Subcutaneous preadipocyte (primary cell): ENCODE measurements at places on chromosomes 12 and 14. TPM values are rescaled to one million over a fixed set of nuclear protein-coding genes. Genes with fewer than 3 reads are reported as not detected.

HOMEZ gene
- total RNA-seq, result 5.7 and 7.7 TPM in 2 replicates

SART3 gene
- 39.7 and 55.3 TPM in 2 replicates for total RNA-seq

AMDHD1 gene
- total RNA-seq, result 0.39 TPM in 1 of 2 replicates, not detected in the other

PCED1B gene
- 0.39 TPM in 1 of 2 replicates, not detected in the other for total RNA-seq

BICDL1 gene
- total RNA-seq, result not detected in 2 replicates

TMCC3 gene
- 2.2 and 7.8 TPM in 2 replicates for total RNA-seq

KERA gene
- not detected in 2 replicates for total RNA-seq

GPR162 gene
- 0.73 and 1.2 TPM in 2 replicates for total RNA-seq

TESPA1 gene
- total RNA-seq, result not detected in 2 replicates

ZC3H10 gene
- 6.6 and 8.2 TPM in 2 replicates for total RNA-seq

BCL11B gene
- 0.20 and 0.37 TPM in 2 replicates for total RNA-seq

MMP14 gene
- 320 and 373 TPM in 2 replicates for total RNA-seq

RNASE12 gene
- total RNA-seq, result not detected in 2 replicates

TAS2R31 gene
- total RNA-seq, result 4.8 and 6.8 TPM in 2 replicates

HVCN1 gene
- total RNA-seq, result 0.98 and 1.5 TPM in 2 replicates

LTB4R2 gene
- total RNA-seq, result 5.3 and 5.5 TPM in 2 replicates

AKAP3 gene
- 1.1 and 1.2 TPM in 2 replicates for total RNA-seq

ZNF84 gene
- total RNA-seq, result 16.2 and 17.8 TPM in 2 replicates

ADCY4 gene
- 3.7 and 11.5 TPM in 2 replicates for total RNA-seq

KRT74 gene
- total RNA-seq, result not detected in 2 replicates

ARHGEF40 gene
- total RNA-seq, result 27.9 and 46.5 TPM in 2 replicates

NTN4 gene
- 26.1 and 65.3 TPM in 2 replicates for total RNA-seq

CLEC1A gene
- total RNA-seq, result not detected in 2 replicates

PLEKHA5 gene
- total RNA-seq, result 23.9 and 42.0 TPM in 2 replicates

KLRF1 gene
- total RNA-seq, result under 0.01 and 0.20 TPM in 2 replicates

ATXN3 gene
- total RNA-seq, result 19.1 and 23.5 TPM in 2 replicates

KRT6C gene
- total RNA-seq, result not detected in 2 replicates

PIK3C2G gene
- total RNA-seq, result not detected in 2 replicates

APOF gene
- not detected in 2 replicates for total RNA-seq

SERPINA6 gene
- not detected in 2 replicates for total RNA-seq

KICS2 gene
- 7.7 and 9.8 TPM in 2 replicates for total RNA-seq

GPRC5A gene
- 4.0 and 13.9 TPM in 2 replicates for total RNA-seq

MIP gene
- total RNA-seq, result not detected in 2 replicates

FAM186B gene
- 0.20 and 0.37 TPM in 2 replicates for total RNA-seq

DPY19L2 gene
- total RNA-seq, result 0.37 and 1.6 TPM in 2 replicates

AMN gene
- total RNA-seq, result under 0.01 TPM in 1 of 2 replicates, not detected in the other
